Nucleus accumbens (tissue), 56 donors: ENCODE measurements at places on chromosomes 6 and 20.

GRCh38 chr6:14326774-14327173, 209.2 kb downstream of the CD83 start:
- no peak for DNase-seq

GRCh38 chr6:22476811-22477390, 92.5 kb upstream of the HDGFL1 start:
- no peak for DNase-seq

DNA sequence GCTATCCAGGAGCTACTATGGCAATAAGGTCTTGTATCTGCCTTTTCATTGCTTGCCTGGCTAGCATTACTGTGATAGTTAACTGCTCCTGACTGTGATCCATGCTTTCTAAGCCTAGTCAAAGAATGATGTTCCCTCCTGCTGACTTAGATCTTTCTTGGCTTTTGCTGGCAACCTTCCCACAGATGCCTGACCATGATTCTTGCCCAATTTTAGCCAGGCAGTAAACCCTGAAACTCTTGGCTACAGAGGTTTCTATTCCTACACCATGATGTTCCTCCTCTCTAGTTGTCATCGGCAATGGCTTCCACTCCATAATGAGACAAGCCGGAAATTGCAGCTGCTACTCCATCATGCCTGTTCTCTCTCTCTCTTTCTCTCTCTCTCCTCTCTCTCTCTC, 238.1 kb downstream of the HAO1 start:
- no peak for DNase-seq

GRCh38 chr6:145562771-145563615, 172.3 kb downstream of the EPM2A start:
- no peak for DNase-seq

GRCh38 chr6:112010328-112010727, 43.6 kb upstream of the CCN6 start:
- no peak for DNase-seq

GRCh38 chr20:51227744-51228143, 204.8 kb upstream of the KCNG1 start:
- DNase-seq: no peak

- DNase-seq: peak; percentile 38
Measured at GRCh38 chr20:43583982-43584432, 6.7 kb upstream of the IFT52 start.

DNA sequence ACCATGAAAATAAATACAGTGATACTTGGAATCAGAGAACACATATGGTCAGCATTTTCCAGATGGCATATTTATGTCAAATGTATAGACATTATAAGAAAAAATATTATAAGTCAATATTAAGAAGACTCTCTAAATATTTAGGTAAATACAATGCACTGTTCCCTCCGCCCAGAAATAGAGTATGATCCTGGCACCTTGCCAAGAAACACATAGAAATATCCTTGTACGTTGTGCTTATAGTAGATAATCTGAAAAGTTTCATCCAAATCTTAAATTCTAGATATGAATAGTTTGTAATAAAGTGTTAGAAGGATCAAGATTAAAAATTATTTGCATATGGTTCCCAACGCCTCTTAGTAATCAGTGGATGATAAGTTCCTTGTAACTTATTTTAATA, 645.8 kb upstream of the GJE1 start:
- no peak for DNase-seq

DNA sequence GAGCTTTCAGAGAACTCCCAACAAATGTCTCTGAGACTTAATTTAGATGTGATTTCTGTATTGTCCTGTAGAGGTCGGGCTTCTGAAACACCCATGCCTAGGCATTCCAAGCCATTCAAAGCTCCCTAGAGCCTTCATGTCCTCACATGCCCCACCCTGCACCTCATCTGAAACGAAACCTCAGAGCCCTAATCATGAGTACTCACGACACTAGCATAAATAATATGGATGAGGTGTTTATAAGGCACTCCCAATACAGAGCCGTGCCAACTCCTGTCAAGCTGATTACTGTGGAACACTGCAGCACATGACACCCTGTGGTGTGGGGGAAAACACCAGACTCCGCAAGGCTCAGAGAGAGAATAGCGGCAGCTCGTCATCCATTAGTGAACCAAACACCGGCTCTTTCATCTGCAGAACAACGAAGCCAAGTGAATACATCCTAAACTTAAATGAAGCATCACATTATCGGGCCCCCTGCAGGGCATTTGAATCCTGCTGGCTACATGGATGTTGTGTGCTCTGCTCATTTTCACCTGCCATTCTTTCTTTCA, 83.8 kb downstream of the FNDC1 start:
- no peak for DNase-seq

- DNase-seq: no peak
Measured at GRCh38 chr6:11445146-11445545, 92.4 kb upstream of the TMEM170B start.
